ENCODE measurements at places on chromosomes 4 and X. TPM values are rescaled to one million over a fixed set of nuclear protein-coding genes. Genes with fewer than 3 reads are reported as not detected.

Gene NEXMIF
- 0.52 TPM for total RNA-seq

- no peak for DNase-seq
These were observed 23.9 kb upstream of the CXCL13 start for GRCh38 chr4:77581724-77582123.

- DNase-seq: no peak
These were observed 56.9 kb upstream of the PRPS1 start for GRCh38 chrX:107571296-107571998.

GRCh38 chr4:10320130-10320529, 137.1 kb downstream of the ZNF518B start:
- no peak for DNase-seq

DNA sequence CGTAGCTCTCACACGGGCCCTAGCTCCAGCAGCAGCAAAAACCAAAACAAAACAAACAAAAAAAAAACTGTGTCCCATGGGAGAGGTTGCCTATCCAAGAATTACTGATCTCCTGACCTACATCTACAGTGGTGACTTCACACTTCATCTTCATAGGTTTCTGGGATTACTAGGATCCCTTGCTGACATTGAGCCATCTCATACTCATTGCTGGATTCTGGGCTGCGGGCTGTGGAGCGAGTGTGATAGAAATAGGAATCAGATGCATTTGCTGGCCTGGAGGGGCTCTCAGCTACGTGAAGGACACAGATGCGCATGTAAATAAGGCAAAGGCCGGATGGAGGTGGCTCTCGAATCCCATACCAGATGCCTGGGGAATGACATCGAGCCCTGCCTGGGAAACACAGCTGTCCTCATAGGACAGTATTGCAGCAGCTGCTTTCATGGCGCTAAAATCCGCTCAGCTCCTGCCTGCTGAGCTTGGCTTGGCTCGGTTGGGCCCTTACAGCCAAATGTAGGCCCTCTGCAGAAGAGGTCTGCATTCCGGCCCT, 41.7 kb downstream of the CNGA2 start:
- DNase-seq: no peak

Gene NDST4
- total RNA-seq: not detected

Measured in left lung (tissue), 14 donors.